H7 (cell line): ENCODE measurements at places on chromosomes 2 and 18. TPM values are rescaled to one million over a fixed set of nuclear protein-coding genes. Genes with fewer than 3 reads are reported as not detected.
A peak's percentile ranks its signal among the peaks of the same experiment; 100 is the strongest.

GRCh38 chr18:13572148-13572547 lies 154.2 kb downstream of the FAM210A start:
- no peak for DNase-seq

- DNase-seq = no peak
These were observed 4.7 kb downstream of the CAPN10 start for GRCh38 chr2:240591226-240591625.

GRCh38 chr2:240603846-240604245 lies 17.3 kb downstream of the CAPN10 start:
- peak; percentile 67 for DNase-seq

DNA sequence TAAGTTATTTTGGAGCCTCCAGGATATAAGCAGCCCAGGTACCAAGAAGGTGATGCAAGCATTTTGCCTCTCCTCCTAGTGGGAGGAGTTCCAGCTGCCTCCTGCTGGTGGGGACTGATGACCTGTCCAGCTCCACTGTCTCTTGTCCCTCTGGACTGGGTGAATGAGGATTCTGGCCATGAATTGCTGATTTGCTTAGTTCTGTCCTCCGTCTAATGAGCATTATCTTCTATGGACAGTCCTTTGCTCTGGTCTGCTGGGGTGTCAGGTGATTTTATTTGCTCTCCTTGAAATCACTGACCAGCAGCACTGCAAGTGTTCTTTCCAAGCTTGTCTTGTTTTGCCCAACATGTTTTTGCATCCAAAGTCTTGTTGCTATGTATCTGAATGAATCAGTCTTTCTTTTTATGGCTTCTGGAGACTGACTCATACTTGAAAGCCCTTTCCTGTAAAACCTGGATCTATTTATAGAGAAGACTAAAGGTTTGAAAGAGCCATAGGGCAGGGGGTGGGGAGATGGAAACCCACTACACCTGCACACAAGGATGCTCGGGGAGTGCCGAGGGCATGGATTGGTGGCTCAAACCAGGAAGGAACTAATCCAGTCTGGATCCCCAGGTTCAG lies 40.5 kb upstream of the EFHD1 start:
- no peak for DNase-seq

- DNase-seq = no peak
These were observed 115.5 kb upstream of the SP3 start for GRCh38 chr2:174080672-174081121.

GRCh38 chr2:25281941-25282340 lies 59.8 kb downstream of the DNMT3A start:
- no peak for DNase-seq

- DNase-seq = peak; percentile 17
These were observed 198.2 kb downstream of the NDUFA10 start for GRCh38 chr2:239826786-239827522.

- peak; percentile 1 for DNase-seq
These were observed 207.1 kb upstream of the SLC8A1 start for GRCh38 chr2:40658941-40659340.

DNA sequence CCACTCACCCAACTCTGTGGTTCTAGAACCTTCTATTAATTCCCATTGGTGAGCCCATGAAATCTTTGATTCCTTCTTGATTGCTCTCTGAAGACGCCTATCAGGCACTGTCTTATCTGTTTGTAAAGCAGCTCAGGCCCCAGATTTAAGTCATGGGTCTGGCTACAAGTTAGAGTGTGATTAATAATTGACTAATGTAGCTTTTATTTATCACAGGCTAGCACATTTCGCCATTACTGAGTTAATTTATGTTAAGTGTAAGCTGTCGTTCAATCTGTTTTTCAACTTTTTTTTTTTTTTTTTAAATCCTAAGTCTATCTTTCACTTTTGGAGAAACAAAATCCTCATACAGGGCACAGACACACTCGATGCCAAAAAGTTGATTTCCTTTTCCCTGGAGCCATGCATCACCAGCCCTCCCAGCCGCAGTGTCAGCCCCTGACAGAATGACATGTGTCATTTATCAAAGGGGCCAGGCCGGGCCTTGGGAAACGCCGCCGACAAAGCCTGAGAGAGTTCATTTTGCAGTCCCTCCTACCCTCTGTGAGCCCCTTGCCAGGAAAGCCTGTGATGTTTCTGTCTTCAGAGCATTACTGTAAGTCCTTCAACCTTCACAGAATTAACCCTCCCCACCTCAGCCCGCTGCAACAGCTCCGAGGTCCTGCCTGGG lies 15.8 kb downstream of the TSHZ1 start:
- DNase-seq = no peak

DNA sequence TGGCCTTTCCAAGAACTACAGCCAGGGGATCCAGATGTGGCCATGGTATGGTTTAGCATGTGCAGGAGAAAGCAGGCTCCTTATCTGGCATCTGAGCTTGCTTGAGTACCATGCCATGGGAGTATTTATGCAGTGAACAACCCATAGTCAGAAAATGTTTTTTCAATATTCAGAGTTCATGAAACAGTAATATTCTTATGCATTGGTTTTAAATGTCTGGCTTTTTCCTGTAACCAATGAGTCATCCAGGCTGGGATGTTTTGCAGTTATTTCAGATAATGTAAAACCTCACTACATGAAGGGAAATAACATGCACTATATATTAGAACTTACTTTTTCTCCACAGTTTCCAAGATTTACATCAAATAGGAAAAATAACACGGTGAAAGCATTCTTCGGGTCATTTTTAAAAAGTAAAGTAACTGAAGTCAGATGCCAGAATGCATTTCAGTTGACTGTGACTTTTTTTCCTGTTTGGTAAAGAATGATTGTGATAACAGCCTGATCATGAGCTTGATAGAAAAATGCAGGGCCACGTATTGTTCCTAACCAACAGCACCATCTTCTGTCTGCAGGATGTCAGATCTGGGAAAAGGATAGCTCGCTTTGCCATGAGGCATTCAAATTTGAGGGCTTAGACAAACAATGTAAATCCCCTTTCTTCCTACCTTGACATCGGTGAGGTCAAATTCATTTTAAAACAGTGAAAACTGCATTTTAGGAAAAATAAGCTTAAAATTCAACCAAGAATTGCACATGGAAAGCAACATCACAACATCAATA lies 152.8 kb downstream of the DSC3 start:
- DNase-seq = peak; percentile 37

DNA sequence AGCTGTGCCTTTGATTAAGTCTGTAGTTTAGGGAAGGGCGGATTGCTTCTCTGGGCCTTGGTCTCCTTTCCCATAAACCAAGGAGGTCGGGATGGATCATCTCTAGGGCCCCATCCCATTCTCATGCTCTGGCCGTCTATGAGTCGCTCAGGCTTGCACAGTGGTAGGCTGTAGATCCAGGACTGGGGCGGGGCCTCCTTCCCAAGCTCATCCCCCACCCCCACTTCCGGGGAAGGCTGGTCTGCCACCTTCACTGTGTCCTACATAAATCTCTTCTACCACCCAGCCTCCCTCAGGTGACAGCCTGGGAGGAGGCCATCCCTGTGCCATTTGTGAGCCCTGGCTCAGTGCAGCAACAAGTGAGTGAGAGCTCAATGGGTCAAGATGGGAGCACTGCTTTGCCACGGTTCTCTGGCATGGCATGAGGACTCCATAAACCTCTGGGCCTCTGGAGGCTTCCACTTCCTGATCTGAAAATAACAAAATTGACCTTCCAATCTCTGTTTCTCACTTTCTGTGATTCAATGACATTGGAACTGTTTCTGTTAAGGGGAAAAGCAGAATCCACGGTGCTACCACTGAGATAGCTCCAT lies 68.5 kb downstream of the SUMO1 start:
- no peak for DNase-seq

DNA sequence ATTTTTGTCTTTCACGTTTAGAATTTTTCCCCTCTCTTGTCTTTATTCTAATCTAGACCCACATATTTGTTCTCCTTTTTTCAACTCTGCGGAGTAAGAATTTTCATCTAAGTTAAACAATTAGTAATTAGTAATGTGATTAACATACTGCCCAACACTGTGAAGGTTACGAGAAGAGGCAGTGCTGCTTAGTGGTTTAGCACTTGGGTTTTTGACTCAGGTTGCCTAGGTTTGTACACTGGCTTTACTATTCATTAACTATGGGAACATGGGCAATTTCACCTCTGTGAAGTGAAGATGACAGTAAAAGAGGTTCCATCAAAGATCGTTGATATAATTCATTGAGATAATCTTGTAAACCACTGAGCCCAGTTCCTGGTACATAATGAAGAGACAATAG lies 82.2 kb upstream of the PNPT1 start:
- DNase-seq = no peak

DNA sequence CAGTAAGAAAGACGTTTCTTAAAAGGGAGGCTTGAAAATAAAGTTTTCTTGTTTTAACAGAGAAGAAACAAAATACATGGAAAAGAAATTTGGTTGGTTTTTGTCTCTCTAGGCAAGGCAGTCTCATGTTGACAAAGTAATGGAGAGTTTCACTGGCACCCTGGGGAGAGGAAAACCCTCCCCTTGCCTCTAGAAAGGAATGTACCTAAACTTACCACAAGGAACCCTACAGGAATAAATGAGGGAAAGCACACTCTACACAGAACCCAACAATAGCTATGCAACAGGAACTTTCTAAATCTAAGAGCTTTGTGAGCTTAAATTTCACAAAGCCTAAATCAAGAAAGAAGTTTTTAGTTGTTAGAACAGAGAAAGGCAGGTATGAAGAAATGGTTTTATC lies 37.0 kb downstream of the FIGN start:
- DNase-seq = peak; percentile 7

DNA sequence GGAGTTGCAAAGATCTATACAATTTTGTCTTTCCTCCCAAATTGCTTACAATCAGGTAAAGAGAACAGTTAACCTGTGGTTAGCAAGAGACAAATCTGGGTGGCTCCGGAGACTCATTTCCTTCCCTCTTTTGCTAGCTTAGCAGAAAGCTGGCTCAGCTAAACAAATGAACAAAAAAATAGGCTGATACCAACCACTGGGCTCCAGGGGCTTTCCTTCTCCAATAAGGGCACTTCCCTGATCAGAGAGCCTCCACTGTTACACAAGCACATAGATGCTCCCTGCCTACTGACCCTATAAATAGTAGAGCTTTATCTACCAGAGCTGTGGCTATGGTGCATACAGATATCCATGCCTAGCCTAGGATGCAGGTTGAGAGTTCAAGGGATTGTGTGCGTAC lies 90.1 kb upstream of the ARL5A start:
- no peak for DNase-seq

GRCh38 chr2:226699321-226699720 lies 100.3 kb downstream of the IRS1 start:
- no peak for DNase-seq

- DNase-seq = no peak
These were observed 636.2 kb downstream of the EPHA4 start for GRCh38 chr2:220935789-220936321.

DNA sequence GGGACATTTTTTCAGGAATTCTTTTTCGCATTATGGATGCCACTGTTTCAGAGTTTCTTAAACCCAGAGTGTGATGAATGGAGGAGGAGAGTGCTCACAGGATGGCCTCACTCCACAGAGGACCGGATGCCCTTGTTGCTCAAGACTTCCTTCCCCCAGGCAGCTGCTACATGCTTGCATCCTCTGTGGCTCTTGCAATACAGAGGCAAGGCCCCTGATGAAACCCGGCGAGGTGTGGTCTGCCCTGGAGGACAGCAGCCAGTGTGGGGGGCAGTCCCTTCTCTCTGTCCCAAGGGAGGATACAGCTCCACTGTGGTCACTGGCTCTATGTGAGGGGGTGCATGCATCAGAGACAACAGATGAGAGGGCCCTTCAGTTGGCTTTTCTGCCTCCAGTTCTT lies 109.6 kb downstream of the SH3RF3 start:
- DNase-seq = no peak

- no peak for DNase-seq
These were observed 346.0 kb downstream of the CYRIA start for GRCh38 chr2:16319551-16320121.

GRCh38 chr2:98505311-98505808 lies 60.7 kb downstream of the INPP4A start:
- DNase-seq = no peak

DNA sequence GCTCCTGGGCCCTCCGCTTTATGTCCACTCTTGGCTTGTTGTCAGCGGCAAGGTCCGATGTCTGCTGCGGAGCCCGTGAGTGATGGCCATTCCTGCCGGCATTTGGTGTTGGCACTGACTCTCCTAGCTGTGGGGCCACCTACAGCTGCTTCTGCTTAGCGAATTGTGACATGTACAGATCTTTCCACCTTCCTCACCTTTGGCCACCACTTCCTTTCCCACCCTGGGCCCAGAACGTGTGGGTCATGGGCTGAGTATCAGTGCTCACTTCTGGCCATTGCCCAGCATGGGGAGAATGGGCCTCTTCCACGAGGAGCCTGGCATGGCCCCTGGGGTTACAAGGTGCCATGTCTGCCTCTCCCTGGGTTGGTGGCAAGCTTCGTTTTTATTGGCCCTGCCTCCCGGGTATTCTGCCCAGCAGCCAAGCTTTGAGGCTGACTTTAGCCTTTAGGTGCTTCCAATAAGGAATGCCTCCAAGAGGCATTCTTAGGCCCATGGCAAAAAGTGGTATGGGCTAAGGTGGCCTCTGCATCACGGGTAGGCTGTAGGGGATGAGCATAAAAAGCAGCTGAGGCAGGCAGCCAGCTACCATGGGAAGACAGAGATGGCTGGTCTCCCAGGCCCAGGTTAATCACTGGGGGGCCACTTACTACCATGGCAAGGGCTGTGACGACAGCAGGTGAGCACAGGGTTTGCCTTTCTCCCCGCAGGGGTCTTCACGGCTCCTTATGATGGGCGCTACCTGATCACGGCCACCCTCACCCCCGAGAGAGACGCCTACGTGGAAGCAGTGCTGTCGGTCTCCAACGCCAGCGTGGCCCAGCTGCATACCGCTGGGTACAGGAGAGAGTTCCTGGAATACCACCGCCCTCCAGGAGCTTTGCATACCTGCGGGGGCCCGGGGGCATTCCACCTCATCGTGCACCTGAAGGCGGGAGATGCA lies 65.8 kb downstream of the EMILIN2 start:
- DNase-seq = peak; percentile 36

GRCh38 chr2:174888146-174888545 lies 117.0 kb downstream of the CHN1 start:
- no peak for DNase-seq

GRCh38 chr2:152602750-152603149 lies 114.5 kb downstream of the PRPF40A start:
- DNase-seq = no peak

The EGR4 gene
- 0.04 TPM in 1 of 2 replicates, not detected in the other for total RNA-seq

The NEU2 gene
- total RNA-seq = not detected in 2 replicates

The SPHKAP gene
- total RNA-seq = 0.10 TPM in 1 of 2 replicates, not detected in the other

The ZSWIM2 gene
- total RNA-seq = not detected in 2 replicates

The ECEL1 gene
- total RNA-seq = 12.5 and 17.2 TPM in 2 replicates

The EMX1 gene
- 0.28 and 1.6 TPM in 2 replicates for total RNA-seq

The MRO gene
- total RNA-seq = 1.1 and 1.7 TPM in 2 replicates

The EPB41L3 gene
- 44.2 and 50.2 TPM in 2 replicates for total RNA-seq

The ZRANB3 gene
- total RNA-seq = 10.4 and 14.0 TPM in 2 replicates

The SMC6 gene
- total RNA-seq = 24.5 and 37.7 TPM in 2 replicates

The CCDC150 gene
- 18.4 and 27.7 TPM in 2 replicates for total RNA-seq

The HOXD12 gene
- total RNA-seq = not detected in 2 replicates

The GCKR gene
- total RNA-seq = 0.07 TPM in 1 of 2 replicates, not detected in the other

The SP5 gene
- total RNA-seq = 7.0 and 10.1 TPM in 2 replicates

The VSNL1 gene
- total RNA-seq = 32.8 and 34.8 TPM in 2 replicates

The ZAP70 gene
- 0.33 and 2.5 TPM in 2 replicates for total RNA-seq
